ENCODE measurements at places on chromosomes 6 and 20.

- DNase-seq = no peak
Measured at GRCh38 chr6:18023891-18024290, 36.5 kb upstream of the KIF13A start.

DNA sequence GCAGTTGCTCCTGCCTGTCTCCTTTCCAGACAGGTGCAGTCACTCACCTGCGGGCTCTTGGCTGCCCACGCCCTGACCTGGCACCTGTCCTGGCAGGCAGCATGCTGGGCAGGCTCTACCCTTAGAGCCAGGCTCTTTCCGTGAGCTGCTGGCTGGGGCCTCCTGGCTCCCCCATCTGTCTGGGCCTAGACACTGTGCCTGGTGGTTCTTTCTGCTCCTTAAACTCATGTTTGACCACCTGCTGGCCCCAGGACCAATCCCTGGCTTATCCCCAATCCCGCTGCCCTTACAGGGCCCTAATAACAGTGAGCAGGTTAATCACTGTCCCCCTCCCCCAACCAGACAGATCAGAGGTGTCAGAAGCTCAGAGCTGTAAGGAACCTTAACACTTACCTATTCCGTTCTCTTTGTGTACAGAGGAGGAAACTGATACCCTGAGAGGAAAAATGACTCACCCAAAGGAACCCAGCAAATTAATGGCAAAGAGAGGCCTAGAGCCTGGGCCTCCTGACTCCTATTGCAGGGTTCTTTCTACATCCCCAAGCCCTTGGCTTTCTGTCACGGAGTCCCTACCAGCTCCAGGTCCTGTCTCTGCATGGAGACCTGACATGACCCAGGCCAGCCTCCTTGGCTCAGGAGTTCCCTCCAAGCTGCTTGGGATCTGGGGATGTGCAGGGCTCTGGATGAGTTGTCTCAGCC is 54.7 kb downstream of the RAB44 start:
- DNase-seq = no peak

DNA sequence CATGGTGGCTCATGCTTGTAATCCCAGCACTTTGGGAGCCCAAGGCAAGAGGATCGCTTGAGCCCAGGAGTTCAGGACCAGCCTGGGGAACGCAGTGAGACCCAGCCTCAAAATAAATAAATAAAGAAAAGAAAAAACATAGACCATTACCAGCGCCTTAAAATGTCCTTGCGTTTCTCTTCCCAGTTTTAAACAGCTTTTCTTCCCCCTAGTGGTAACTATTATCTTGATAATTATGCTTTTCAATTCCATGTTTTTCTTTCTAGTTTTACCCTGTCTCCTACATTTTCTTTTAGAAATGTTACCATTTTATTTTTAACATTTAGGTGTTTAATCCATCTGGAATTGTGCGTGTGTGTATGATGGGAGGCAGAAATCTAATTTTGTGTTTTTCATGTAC is 24.4 kb downstream of the DNAH8 start:
- no peak for DNase-seq

DNA sequence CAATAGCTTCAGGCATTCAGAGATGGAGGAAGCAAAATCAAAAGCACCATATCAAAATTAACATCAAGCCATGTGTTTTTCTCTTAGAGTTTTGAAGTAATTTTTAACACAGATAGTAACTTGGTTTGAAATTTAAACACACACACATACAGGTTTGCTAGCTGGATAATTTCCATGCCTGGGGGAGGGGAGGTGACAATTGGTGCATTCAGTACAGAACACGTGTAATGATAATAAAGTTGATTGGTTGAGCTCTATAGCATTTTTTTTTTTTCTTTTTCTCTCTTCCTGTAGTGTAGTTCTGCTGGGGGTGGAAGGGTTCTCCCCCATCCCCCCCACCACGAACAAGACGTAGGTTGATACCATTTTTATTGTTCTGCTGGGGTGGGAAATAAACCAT is 564.8 kb downstream of the LMBRD1 start:
- no peak for DNase-seq

DNA sequence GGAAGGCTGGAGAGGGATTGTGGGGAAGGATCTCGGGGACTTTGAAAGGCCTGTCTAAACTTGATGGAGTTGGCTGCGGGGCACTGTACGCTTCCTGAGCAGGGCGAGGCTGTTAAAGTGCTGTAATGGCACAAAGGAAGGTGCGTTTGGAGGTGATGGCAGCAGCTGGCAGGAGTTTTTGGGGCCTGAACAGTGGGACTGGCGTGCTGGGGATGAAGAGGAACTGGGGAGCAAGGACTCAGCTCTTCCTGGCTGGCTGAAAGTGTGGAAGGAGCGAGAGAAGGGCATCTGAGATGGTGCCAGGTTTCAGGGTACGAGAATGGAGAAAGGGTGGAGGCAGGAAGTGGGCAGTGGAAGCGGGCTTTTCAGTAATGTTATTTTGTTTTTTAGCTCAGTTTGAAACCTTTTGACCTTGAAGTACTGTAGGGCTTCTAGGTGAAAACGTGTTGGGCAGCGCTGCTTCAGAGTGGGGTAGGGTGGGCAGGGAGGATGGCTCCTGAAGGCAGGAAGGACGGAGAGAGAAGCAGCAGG is 8.0 kb downstream of the TMEM181 start:
- DNase-seq = no peak

GRCh38 chr6:235763-236360 is 56.4 kb upstream of the DUSP22 start:
- DNase-seq = no peak

DNA sequence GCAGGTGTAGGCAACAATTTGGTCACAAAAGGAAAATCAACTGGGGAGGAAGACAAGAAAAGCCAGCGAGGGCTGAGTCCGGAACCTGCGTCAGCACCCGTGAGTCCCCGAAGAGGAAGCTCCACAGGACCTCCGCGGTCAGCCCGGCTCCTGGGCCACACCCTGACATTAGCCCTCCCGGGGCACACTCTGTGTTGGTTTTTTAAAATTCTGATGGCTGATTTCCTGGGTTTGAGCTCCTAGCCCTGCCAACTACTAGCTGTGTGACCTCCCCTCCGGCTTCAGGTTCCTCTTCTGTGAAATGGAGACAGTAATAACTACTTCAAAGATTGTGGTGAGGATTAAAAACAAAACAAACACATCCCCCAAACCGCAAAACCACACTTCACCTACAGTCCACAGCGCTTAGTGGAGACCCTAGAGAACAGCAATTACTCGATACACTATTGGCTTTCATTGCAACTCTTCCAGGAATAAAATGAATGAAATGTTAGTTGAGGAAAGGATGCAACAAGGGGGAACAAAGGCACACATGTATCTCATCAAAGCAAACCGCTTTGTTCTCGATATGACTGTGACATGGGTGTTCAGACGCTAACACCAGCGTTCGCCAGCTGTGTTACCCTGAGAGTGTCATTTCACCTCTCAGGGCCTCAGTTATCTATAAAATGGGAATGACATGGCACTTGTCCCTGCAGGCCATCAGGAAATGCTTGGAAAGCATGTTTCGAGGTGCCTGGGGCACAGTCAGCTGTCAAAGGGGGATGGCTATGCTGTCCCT is 985 bp downstream of the ZBP1 start:
- DNase-seq = no peak

DNA sequence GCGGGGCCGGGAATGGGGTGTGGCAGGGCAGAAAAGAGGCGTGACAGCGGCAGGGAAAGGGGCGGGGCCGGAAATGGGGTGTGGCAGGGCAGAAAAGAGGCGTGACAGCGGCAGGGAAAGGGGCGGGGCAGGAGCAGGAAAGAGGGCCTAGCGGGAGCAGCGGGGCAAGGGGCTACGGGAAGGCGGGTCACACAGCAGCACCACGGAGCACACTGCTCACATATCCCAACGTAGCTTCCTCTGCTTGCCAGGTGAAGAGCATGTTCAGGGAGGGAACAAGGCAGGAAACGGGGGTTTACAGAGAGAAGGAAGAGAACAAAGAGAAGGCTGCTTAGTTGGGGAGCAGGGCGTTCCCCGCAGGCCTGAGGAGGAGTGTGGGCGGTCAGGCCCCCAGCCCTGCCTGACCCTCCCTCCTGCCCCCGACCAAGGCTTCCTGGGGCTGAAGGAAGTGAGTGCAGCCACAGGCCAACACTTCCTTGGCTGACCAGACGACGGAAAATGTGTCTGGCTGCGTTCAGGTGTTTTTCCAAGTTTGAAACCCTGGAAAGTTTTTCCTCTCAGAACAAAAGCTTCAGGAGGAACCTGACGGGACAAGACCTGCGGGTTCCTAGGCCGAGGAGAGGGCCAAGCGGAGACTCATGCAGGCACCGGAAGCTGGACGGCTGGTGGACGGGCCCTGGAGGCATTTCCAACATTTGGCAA is 13.8 kb downstream of the UCKL1 start:
- no peak for DNase-seq

DNA sequence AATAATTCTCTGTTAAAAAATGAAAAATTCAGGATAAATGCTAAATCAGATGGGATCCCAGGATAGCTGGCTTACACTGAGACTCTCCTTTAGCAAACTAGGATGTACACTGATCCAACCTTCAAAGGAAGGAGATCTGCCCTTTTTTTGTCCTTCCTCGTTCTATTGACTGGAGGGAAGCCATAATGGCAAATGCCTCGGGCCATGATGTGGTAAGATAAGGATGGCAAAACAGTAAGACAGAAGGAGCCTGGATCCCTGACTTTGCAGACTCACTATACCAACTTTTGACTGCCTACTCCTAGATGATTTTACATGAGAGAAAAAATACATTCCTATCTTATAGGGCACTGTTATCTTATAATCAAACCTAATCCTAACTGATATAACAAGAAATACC is 156.9 kb upstream of the BEND3 start:
- DNase-seq = no peak

GRCh38 chr6:110778333-110778732 is 36.9 kb downstream of the CDK19 start:
- no peak for DNase-seq

DNA sequence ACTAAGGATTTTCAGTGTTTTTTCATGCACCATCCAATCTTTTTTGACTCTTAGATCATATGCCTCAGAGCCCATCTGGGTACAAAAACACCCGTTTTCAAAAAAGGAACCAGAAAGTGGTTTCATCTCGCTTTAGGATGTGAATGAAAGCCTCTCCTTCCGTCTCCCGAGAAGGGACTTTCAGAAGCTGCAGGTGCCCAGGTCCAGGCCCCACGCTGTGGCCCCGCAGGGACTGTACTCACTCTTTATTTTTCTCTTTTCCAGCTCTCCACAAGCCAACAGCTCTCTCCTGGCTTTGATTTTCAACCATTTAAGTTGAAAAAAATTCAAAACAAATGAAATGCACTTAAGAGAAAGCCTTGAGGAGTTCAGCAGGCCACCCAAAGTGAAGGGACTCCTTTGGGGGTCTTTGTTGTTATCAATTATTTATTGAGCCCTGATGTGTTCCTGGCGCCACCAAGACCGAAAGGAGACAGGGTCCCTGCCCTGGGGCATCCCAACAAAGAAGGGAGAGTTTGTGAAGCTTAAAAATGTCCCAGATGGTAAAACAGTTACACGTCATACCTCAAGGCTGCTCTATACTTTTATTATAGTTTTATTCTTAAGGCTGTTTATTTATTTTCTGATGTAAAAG is 467.3 kb downstream of the PREX1 start:
- DNase-seq = no peak

DNA sequence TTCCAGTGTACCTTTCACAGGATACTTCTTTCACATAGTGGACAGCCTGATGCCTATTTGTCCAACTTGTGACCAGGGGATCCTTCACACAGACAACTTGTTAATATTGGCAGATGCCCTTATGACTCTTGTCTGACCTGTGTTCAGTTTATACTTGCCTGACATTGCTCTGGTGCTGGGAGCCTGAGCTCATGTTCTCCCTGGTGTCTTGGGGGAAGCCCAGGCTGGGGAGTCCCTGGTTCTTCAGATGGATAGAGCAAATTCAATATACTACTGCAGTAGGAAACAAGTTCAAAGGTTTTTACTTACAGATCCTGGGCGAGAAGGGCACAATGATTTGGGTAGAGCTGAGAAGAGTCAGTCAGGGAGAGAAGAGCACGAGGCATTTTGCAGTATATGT is 76.1 kb downstream of the NKAIN2 start:
- DNase-seq = no peak

DNA sequence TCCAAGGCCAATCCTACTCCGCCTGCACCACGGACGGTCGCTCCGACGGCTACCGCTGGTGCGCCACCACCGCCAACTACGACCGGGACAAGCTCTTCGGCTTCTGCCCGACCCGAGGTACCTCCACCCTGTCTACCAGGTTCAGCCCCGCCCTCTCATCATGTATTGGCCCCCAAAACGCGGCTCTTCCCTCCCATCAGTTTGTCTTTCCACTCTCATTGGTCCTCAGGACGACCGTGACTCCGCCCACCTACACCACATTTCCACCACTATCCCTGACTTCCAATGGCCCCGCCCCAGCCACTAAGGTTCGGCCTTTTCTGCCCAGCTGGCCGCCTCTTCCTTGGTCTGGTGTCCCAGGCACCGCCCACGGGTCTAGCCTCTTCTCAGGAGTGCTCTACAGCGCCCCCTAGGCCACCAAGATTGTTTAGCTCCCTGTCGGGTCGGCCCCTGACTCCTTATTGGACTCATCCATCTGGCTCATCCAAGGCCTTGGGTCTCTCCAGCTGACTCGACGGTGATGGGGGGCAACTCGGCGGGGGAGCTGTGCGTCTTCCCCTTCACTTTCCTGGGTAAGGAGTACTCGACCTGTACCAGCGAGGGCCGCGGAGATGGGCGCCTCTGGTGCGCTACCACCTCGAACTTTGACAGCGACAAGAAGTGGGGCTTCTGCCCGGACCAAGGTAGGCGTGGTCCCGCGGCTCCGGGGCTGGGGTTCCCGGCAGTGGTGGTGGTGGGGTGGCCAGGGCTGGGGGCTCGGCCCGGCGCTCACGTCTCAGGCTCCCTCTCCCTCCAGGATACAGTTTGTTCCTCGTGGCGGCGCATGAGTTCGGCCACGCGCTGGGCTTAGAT is 3.1 kb downstream of the MMP9 start:
- DNase-seq = no peak

DNA sequence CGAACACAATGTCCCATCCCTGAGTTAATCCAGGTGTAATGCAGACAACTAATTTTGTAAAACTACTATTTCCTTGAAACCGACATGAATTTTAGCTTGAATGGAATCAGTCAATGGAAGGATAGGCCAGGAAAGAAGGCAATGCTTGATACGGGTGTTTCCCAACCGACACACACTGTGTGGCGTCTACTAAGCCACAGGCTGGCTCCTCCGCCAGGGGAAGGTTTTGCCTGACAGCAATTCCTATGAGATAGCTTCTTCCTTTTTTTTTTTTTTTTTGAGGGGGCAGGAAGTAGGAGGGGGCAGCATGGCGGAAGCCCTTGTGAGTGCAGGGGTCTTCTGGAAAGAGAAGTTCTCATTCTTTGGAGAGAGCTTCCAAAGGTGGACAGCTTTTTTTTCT is 12.0 kb upstream of the LAMA4 start:
- DNase-seq = no peak

- no peak for DNase-seq
Measured at GRCh38 chr6:150922137-150922536, 56.6 kb downstream of the MTHFD1L start.

DNA sequence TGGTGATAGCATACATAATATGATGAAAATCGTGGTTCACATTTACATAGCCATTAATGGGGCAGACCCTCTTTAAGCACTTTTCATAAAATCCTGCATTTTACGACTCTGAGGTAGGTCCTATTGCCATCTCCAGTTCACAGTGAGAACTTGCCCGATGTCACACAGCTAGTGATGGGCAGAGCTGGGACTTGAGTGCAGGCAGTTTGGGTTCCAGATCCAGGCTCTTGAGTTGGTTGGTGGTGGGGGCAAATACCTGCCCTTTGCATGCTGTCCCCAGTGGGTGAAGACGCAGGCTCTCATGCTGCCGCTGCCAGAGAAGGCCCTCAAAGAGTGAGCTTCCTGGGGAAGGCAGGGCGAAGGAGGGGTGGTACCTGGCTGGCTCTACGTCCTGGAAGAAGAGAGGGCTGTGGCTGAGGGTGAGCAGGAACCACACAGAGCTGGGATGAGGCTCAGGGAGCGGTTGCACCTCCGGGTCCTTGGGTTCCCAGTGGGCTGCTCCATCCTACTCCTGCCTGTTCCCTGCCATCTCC is 6.1 kb upstream of the BAK1 start:
- no peak for DNase-seq

Measured in esophagus squamous epithelium (tissue), 5 donors.